ENCODE measurements at places on chromosomes 6 and 20.
A peak's percentile ranks its signal among the peaks of the same experiment; 100 is the strongest.

DNA sequence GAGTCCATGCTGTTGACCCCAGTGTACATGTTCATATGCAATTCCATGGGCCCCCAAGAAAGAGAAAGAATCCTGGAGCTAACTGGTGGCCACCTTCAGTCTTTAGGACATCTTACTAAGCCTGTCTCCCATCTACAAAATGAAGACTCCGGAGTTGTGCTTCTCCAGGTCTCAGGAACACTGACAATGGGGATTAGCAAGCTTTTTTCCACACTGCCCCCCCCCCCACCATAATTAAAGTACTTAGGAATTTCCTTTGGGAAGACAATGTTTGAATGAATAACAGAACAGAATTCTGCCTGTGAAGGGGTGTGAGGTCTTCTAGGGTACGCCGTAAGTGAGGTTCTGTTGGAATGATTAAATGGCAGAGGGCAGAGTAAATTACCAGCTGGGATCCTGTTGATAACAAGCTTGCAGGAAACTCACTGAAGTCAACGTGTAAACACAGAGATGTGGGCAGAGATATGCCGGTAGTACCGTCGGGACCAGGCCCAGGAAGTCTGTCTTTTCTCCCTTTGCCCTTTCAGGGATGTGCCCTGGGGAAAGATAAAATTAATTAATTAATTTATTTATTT, 63.1 kb downstream of the ANKRD6 start:
- DNase-seq = no peak

DNA sequence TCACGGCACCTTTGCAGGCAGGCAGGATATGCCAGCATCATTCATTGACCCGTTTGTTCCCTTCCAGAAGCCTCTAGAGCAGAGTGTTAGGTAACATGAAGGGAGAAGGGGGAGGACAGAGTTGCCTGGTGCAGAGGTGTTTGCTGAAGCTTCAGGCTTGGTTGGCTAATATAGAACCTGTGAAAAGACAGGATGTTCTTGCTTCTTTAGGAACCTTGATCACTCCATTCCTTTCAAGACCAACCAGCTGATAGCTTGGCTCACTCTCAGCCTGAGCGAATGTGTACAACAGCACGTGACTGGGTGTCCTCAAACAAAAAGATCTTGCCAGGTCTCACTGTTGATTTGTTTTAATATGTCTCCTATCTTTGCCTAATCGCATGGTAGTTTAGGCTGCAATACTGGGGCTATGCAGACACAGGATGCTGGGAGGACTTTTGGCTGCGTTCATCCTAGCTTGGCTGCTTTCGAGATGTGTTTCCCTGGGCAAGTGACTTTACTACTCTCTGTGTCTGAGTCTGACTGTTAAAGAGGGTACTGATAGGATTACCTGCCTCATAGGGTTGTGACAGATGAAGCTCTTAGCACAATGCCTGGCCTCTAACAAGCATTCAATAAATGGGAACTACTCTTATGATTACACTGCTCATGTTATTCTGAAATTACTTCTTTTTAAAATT, 16.0 kb downstream of the SHLD1 start:
- no peak for DNase-seq

GRCh38 chr6:122995921-122996793, at the start of gene CLVS2:
TSS of gene CLVS2 (plus strand) at chr6:122996235. CDS start at chr6:122997778, 1,543 bp downstream.
- DNase-seq = no peak

GRCh38 chr6:132813173-132813856, 1.1 kb upstream of the RPS12 start:
- peak; percentile 70 for DNase-seq

DNA sequence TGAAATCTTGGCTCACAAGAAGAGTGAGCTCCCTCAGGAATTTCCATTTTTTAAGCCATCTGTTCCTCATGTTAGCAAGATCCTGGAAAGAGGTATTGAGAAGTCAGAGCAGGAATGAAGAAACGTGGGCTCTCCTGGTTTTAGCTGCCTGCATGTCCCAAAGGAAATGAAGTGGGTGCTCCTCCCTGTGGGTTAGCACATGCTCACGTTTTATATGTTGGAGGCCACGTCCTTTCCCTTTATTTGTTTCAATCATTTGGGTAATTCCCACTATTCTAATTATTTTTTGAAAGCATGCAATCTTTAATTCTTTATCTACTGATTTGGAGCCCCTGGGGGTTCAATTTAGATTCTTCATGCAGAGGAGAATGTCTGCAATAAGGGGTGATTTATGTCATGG, 4.3 kb upstream of the MAP3K4 start:
- no peak for DNase-seq

- DNase-seq = no peak
Observed at GRCh38 chr20:37584238-37584807, 56.6 kb upstream of the BLCAP start.

- DNase-seq = no peak
Observed at GRCh38 chr6:170583756-170584180, 669 bp downstream of the PDCD2 start.

GRCh38 chr6:118350881-118351430, 197.1 kb upstream of the PLN start:
- DNase-seq = no peak

Measured in activated CD8-positive, alpha-beta T cell treated with anti-CD3 and anti-CD28 coated beads for 36 hours (primary cell).